Inflammatory macrophage (primary cell): ENCODE measurements at places on chromosomes 2 and 18.

- peak; percentile 59 for DNase-seq
Observed at GRCh38 chr2:207869784-207870778, 100.4 kb upstream of the FZD5 start.

DNA sequence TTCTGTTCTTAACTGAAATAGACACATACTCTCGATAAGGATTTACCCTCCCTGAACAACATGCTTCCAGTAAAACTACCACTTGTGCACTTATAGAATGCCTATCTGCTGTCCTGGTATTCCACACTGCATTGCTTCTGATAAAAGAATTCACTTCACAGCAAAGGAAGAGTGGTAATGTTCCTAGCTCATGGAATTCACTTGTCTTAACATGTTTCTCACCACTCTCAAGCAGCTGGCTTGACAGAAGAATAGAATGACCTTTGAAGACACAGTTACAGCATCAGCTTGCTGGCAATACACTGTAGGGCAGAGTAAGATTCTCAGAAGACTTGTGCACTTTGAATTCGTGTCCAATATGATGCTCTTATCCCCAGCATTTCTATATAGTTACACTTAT lies 524.1 kb upstream of the CNTNAP5 start:
- DNase-seq: no peak

DNA sequence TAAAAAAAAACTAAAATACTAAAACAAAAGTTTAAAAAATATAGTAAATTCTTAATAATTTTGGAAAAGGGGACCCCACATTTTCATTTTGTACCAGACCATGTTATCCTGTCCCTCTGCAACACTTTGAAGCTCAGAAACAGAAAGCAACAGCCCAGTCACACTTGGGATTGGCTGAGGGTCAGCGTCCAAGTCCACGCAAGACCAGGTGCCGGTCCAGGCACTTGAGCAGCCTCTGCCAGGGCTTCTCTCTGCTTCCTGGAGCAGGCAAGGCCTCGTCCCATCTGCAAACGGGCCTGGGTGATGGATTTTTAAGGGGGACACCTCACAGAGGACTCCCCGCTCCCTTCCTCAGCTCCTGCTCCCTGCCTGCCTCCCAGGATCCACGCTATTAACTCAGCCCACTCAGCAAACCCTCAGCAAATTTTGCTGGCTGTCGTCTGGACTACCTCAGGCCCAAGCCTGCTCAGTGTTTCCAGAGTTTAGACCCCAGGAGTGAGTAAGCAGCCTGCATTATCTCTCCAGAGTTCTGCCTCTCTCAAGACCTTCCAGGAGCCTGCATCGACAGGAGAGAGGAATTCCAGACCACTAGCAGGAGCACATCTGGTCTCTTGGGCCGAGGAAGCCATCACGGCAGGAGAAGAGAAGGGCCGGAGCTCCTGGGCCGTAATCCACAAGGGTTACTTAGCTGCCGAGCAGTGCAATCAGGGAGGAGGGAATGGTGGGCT lies 88.7 kb upstream of the STPG4 start:
- DNase-seq: no peak

- DNase-seq: no peak
Observed at GRCh38 chr2:598058-598802, 79.0 kb downstream of the TMEM18 start.

DNA sequence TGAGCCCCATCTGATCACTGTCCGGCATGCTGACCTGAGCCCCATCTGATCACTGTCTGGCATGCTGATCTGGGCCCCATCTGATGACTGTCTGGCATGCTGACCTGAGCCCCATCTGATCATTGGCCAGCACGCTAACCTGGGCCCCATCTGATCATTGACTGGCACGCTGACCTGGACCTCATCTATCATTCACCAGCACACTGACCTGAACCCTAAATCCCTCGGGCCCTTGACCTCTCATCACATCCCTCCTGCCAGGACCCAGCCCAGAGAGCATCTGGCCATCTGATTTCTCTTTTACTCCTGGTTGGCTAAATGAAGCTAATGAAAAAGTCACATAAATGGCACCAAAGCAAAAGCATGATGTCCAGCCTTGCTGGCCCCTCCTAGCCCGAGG lies 207.1 kb downstream of the NDUFA10 start:
- no peak for DNase-seq

DNA sequence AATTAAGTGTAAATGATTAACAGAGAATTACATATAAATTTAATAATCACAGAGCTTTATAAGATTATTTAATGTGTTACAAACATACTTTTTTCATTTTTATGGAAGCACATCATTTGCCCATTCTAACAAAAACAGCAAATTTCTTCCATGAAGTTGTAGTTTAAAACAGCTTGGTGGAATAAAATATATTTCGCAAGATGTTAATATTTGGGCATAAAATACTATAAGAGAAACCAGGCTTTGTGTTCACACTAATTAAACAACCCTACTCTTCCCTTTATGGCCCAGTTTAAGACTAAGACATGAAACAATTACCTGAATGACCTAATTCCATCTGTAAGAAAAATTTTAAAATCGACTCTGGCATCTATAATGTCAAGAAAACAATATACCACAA lies 69.4 kb downstream of the LNPK start:
- DNase-seq: no peak

GRCh38 chr2:167134381-167135072 lies 246.2 kb downstream of the XIRP2 start:
- no peak for DNase-seq

DNA sequence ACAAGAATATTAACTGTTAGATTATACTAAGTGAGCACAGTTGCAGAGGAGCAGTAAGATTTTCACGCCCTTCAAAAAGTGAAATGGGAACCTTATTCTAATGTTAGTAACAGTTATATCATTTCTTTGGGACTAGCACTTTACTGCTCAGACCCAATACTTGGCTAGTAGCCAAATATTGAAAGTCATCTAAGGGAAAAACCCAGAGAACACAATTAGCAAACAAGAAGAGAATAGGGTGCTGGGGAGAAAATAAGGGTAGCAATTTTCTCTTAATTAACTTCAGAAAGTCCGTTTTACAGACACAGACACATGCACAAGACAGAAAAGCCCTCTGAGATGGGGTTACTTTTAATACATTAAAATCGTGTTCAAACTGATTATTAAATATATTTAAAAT lies 71.8 kb downstream of the ID2 start:
- DNase-seq: no peak

- DNase-seq: no peak
Observed at GRCh38 chr2:60775048-60775639, 19.1 kb downstream of the PAPOLG start.

- no peak for DNase-seq
Observed at GRCh38 chr2:2575870-2576386, 244.9 kb upstream of the MYT1L start.

DNA sequence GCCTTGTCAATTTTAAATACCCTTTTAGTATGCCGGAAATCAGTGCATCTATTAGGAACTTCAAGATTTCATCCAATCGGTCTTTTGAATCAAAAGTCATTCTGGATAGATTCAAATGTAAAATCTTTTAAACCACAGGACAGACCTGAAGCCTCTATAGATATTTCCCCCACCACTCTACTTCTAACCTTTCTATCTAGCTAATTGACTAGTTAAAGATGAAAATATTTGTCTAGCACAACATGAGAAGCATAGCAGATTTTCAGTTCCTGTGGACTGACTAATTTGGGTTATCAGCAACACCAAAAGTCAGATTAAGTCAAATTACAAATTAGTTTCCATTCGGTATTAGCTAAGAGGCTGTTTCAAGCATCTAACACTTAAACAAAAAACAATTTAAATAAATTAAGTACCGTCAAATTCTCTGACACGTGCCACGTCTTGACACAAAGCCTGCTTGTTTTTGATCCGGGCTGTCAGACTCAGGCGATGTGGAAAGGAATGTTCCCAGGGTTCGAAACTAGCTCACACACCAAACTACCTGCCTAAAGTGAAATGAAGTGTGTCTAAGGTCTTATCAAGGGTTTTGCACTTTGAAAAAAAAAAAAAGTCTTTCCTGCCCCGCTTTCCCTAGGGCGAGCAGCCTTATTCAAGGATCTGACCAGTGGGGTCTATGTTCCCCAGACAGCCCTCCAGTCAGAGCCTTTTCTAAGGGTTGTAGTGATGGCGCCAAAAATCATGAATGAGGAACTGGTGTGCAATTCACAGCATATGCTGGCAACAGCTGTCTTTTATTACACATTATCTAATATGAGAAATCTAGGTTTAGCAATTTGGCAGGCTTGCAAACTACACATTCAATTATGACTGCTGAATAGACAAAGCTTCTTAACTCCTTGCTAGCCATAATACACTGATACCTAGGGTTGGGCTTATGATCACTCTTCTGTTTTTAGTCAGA lies 4.7 kb downstream of the CYTIP start:
- peak; percentile 77 for DNase-seq

DNA sequence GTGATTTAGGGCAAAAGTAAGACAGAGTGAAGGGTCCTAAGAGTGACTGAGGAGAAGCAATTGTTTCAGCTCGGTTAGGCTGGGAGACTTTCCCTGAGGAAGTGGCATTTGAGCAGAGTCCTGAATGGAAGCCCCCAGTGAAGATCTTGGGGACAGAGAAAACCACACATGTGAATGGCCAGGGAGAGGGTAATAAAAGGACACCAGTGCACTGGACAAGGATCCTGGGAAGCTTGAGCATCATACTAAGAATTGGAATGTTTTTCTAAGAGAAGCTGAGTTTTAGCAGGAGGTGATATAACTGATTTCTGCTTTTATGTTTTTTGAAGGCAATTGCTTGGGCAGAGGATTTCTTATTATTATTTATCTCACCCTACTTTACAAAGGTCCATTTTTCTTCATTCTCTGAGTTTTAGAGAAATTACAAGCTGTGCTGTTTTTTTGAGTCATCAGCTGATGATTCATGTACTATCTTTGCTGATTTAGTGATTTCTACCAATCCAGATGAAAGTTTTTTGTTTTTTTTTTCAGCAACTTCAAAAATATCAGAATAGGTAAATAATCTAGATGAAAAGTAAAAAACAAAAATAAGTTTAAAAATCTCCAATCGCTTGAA lies 43.5 kb downstream of the MFSD6 start:
- DNase-seq: no peak

DNA sequence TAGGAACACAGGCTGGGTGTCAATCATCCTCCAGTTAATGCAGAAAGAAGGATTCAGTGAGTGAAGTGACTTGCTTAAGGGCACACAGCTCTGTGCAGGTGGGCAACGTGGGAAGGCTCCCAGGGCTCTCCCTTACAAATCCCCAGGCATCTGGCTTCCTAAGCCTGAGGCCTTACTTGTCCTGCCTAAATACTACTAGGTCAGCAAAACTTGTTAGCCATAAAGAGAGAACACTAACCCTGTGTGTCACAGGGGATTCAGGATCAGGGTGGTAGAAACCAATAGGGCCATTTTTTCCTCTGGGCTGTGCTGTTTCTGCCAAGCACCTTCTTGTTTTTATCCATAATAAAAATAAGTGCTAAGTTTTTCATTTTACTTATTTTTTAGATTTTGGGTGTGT lies 55.0 kb downstream of the GATA6 start:
- DNase-seq: no peak

DNA sequence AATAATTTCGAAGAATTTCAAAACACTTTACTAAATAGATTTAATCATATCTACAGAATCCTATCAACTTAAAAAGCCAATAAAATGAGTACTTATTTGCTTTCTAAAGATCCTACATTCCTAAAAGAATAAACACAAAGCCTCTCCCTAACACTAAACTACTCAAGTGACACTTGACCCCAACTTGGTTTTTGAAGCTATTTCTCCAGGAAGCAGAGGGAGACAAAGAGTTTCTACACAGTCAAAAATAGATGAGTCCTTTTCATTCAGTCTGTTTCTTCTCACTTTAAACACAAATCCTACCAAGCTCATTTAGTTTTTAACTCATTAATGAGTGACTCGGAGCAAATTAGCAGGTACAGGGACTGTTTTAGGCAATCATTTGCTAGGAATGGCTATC lies 2.1 kb downstream of the ATL2 start:
- DNase-seq: no peak

DNA sequence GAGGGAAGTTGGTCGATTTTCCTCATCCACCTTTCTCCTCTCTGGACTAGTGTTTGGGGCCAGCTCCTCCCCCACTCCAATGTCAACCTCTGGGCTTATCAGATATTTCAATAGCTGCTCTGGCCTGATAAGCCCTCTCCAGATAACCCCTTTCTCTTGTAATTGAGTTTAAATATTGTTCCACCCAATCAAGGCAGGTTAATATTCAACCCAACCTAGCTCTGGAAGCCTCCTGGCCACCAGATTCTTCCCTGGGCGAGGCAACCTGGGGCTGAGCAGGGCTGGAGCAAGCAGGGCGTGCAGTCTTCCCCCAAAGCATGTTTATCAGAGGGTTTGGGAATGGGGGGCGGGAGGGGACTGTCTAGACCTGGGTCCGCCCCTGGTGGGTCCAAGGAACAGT lies 73.8 kb downstream of the TFCP2L1 start:
- DNase-seq: no peak

- no peak for DNase-seq
Observed at GRCh38 chr2:17228461-17228860, 289.8 kb downstream of the RAD51AP2 start.

GRCh38 chr2:71905205-71905604 lies 242.5 kb downstream of the CYP26B1 start:
- DNase-seq: no peak

GRCh38 chr2:236136538-236136937 lies 31.6 kb downstream of the GBX2 start:
- no peak for DNase-seq

- peak; percentile 57 for DNase-seq
Observed at GRCh38 chr2:219057709-219058540, 2.8 kb downstream of the IHH start.

DNA sequence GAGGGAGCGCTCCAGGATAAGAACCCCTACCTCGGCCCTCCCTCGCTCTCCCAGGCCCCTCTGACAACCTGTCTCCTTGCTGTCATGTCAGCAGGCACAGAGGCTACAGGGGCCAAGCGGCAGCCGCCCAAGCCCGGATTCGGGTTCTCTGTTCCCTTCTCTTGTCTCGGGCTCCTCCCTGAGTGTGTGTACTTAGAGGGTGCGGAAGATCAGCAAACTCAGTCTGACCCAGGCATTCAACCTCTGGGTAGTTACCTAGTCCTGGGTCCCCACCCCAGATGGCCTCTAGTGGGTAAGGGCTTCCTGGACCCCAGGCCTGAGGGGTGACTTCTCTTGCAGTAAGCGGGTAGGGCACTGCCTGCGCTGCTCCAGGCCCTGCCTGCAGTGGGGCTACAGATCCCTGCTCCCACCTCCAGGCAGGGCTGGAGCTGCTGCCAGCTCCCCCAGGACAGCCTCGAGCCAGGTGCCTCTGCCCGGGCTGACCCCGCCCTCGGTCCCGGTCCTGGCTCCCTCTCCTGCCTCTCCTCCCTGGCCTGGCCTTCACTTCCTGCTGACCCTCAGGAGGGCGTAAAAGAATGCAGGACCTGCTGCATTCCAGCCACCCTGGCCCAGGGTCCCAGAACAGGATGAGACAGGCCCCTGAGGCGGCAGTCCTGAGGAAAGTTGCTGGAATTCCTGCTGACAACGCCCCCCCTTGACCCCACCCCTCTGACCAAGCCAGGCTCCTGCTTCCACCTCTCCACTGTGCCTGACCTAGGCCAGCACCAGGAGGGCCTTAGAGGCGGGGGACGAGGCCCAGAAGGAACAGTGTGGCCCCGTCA lies 22.0 kb downstream of the GPC1 start:
- DNase-seq: no peak
